Renal pelvis (tissue), 12 donors: ENCODE measurements at places on chromosomes 5 and 9. TPM values are rescaled to one million over a fixed set of nuclear protein-coding genes. Genes with fewer than 3 reads are reported as not detected.
A peak's percentile ranks its signal among the peaks of the same experiment; 100 is the strongest.

DNA sequence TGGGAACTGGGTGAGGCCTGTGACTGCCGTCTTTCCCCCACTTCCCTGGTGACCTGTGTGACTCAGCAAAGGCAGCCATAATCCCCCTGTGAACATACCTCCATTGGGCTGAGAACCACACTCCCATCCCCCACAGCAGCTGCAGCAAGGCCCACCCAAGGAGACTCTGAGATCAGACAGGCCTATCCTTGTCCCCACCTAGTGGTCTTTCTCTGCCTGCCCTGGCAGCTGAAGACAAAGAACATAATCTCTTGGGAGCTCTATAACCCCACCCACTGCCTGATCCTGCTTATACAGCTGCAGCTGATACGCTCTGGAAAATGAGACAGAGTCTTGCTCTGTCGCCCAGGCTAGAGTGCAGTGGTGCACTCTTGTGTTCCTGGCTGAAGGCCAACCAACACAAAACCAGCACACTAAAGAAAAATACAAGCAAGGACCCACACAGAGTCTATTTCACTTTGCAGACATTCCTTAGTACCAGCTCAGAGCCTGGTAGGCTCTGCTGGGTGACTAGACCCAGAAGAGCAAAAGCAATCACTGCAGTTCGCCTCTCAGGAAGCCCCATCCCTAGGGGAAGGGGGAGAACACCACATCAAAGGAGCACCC lies 106.7 kb downstream of the MCTP1 start:
- DNase-seq = peak; percentile 36

DNA sequence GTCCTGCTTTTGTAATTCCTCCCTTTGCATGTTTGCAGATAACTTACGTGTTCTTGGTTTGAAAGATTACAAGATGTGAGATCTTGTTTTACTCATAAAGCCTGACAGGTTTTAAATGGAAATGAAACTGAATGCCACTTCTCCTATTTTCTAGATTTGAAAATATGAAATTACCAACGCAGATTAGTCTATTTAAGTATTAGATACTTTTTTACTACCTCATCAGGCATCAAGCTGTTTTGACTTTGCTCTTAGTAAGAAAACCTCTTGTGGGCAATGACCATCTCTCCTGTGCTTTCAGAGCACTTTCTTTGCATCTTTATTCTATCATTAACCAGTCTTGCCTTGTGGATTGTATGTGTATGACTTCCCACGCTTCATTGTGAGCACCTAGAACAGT lies 3.5 kb downstream of the DMXL1 start:
- DNase-seq = no peak

DNA sequence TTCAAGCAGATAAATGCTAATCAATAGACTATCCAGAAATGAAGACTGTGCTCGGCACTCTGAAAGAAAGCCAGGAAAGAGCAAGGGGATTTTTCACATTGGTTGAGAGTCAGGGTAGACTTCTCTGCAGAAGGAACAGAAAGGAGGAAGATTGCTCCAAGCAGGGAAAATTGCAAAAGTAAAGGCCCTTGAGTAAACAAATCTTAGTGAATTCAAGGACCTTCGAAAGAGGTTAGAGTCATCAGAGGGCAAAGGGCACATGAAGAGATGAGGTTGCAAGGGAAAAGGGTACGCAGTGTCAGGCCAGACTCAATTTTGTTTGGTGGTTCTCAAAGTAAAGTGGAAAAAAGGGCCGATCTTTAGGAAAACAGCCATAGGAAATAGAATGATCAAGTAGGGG lies 157.6 kb upstream of the RAI14 start:
- no peak for DNase-seq

ADAMTSL1 gene
- polyA plus RNA-seq = 12.3 TPM

DNA sequence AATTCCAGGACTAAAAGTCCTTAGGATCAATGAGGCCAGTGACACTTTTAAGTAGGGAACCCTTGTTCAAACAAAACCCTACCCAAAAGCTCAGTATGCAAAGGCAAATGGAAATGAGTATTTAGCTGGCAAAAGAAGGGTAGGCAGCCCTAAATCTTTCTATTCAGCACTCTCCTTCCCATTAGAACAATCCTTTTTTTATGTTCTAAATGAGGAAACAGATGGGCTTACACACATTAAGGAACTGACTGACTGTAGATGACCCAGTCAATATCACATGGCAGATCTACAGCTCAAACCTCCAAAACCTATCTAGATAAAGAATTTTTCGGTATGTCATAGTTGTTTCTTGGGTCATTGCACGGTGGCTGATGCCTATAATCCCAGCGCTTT lies 7.2 kb downstream of the CSNK1A1 start:
- DNase-seq = no peak

DNA sequence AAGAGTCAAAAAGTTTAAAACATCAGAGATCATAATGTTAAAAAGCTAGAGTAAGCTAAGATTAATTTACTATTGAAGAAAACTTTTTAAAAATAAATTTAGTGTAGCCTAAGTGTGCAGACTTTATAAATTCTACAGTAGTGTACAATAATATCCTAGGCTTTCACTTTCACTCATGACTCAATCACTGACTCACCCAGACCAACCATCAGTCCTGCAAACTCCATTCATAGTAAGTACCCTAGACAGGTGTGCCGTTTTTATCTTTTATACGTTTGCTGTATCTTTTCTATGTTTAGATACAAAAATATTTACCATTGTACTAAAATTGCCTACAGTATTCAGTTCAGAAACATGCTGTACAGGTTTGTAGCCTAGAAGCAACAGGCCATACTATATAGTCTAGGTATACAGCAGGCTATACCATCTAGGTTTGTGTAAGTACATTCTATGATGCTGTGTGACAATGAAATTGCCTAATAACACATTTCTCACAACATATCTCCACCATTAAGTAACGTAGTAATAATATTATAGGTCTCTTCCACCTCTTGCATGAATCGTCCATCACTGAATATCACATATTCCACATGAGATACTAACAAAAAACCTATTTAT lies 59.2 kb downstream of the MEGF9 start:
- no peak for DNase-seq

DNA sequence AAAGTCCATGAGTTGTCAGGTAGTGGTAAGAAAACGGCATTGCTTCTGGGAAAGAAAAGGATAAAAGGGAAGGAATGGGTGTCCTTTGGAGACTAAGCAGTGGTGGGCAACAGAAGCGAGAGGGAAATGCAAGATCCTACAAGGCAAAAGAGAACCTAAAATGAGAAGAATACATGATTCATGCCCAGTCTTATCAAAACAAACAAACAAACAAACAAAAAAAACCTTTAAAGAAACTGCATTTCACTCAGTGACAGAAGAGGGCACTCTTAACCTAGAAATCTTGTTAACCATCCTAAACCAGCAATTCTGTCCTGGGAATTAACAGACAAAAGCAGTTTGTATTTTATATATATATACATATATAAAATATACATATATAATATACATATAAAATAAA lies 88.5 kb downstream of the SUSD1 start:
- no peak for DNase-seq

- DNase-seq = no peak
These were observed 27.0 kb downstream of the TLE4 start for GRCh38 chr9:79598562-79599345.

- no peak for DNase-seq
These were observed 173.3 kb downstream of the COL23A1 start for GRCh38 chr5:178416919-178417318.

FOXI1 gene
- polyA plus RNA-seq = 5.2 TPM

DNA sequence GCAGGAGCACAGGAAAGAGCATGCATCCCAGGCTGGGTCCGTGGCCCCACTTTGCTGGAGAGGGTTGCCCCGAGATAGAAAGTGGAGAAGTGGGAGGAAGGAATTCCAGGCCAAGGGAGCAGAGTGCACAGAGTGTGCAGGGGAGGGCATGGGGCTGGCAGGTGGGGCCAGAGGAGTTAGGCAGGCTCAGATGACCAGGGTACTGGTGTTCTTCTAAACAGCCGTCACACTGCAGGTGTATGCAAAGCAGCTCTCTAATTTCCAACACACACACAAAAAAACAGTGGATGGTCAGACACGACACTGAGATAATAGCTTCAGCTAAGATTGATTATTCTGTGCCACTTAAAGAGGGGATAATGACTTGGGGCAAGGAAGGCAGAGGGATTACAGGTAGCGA lies 212.2 kb downstream of the MTRR start:
- no peak for DNase-seq

- DNase-seq = peak; percentile 26
These were observed 149.6 kb downstream of the DROSHA start for GRCh38 chr5:31382051-31382878.

DNA sequence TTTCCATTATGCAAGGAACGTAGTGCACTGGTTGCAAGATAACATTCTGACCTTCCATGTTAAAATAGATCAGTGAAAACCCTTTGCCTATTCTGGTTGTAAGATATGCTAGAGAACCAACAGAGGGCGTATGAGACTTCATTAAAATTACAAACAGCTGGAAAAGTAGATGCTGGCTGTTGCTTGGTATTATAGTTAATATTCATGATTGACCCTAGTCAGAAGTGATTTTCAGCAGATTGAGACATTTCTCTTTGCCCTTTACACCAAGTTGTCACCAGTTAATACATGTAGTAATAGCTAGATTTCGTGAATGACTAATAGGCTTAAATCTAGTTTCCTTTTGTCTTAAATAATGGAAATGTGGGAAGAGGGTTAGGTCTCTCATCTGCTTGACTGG lies 13.8 kb upstream of the FGF18 start:
- no peak for DNase-seq
